ENCODE measurements at places on chromosomes 4 and X. TPM values are rescaled to one million over a fixed set of nuclear protein-coding genes. Genes with fewer than 3 reads are reported as not detected.
A peak's percentile ranks its signal among the peaks of the same experiment; 100 is the strongest.

DNA sequence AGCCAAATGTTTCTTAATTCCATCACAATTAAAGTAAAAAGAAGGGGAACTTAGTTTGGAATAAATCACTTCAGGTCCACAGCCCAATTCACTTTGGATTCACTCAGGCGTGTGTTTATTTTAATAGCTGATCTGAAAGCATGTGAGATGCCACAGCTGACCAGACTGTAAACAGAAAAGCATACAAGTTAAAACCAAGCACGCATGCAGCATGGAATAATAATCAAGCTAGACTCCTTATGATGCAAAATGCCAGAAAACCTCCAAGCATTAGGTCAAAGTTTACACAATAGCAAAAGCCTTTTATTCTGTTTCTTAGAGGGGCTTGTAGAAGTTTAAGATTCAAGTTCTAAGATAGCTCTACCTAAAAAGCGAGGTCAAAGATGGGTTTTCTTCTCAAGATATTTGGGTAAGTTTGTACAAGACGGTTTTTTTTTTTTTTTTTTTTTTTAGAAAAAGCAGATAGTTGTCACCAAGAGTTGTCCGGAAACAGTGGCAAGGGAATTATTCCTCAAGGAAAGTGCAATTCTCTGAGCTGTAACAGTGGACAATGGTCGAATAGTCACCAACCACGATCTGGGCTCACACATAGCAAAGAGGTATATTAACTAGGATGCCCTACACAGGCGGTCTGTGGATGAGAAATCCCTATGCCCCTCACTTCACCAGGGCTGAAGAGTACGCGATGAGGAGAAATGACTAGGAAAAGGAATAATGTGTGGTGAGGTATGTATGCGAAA lies 763 bp upstream of the PRRG1 start:
- peak overlapping the region; percentile 93 for H3K4me3 ChIP-seq
- H3K27me3 ChIP-seq = no peaks in the 10 kb centered on the region
- H3K36me3 ChIP-seq = no peaks in the 10 kb centered on the region
- H3K27ac ChIP-seq = peak overlapping the region; percentile 89

DNA sequence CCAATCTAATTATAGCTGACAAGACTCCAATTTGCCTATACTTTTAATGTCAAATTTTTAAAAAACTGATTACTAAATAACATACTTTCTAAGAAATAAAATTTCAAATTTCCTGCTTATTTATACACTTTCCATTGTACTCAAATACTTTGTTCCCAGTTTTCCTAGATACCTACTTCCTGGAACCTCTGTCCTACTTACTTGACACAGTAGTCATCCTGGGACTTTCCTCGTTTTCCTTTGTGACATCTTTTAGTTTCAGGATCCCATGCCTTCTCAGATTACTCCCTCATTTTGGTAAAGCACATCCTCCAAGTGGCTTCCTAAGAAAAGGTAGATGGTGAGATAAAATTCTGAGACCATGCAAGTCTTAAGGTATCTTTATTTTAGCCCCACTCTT lies 13.3 kb upstream of the FAM184B start:
- no peak for DNase-seq
- no peaks in the 10 kb centered on the region for H3K36me3 ChIP-seq
- H3K4me1 ChIP-seq = no peaks in the 10 kb centered on the region
- no peak overlapping the region for H3K4me3 ChIP-seq
- no peak overlapping the region for H3K27ac ChIP-seq

- H3K27ac ChIP-seq = no peak overlapping the region
- no peak overlapping the region for H3K4me3 ChIP-seq
- no peaks in the 10 kb centered on the region for H3K36me3 ChIP-seq
Observed at GRCh38 chr4:130850019-130850524, 1754.1 kb downstream of the C4orf33 start.

DNA sequence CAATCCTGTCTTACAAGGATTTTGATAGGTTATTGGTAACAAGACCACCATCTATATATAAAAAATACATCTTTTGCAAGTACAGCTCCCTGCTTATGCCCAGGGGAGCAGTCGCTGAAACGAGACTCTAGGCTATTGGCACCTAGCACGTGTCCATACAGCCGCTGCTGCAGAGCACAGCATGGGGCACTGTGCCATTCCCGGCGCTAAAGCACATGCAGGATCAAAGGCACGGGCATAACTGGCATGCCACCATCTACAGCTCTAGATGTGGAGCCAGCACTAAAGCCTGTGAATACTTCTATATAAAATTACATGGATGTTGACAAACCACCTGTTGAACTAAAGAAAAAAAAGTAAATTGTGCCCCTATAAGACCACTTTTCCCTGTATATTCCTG lies 144.8 kb downstream of the COL25A1 start:
- no peaks in the 10 kb centered on the region for H3K4me1 ChIP-seq
- no peak overlapping the region for H3K27ac ChIP-seq

GRCh38 chrX:11739776-11740175 lies 18.3 kb upstream of the MSL3 start:
- peaks cover 5% of the 10 kb centered on the region for H3K4me1 ChIP-seq
- H3K36me3 ChIP-seq = no peaks in the 10 kb centered on the region
- H3K27me3 ChIP-seq = no peaks in the 10 kb centered on the region
- H3K27ac ChIP-seq = no peak overlapping the region

- no peak for DNase-seq
- no peak overlapping the region for H3K27ac ChIP-seq
- no peaks in the 10 kb centered on the region for H3K27me3 ChIP-seq
- H3K36me3 ChIP-seq = no peaks in the 10 kb centered on the region
- no peak overlapping the region for H3K4me3 ChIP-seq
Observed at GRCh38 chr4:125105561-125105960, 209.2 kb upstream of the FAT4 start.

GRCh38 chr4:47002580-47002979 lies 9.2 kb upstream of the GABRA4 start:
- H3K4me1 ChIP-seq = no peaks in the 10 kb centered on the region
- no peak overlapping the region for H3K27ac ChIP-seq
- H3K36me3 ChIP-seq = no peaks in the 10 kb centered on the region
- no peaks in the 10 kb centered on the region for H3K27me3 ChIP-seq

ENAM gene
- 0.18 TPM for total RNA-seq

Data from endothelial cell (in vitro differentiated cells).